ENCODE measurements at places on chromosomes 7 and 10.
A peak's percentile ranks its signal among the peaks of the same experiment; 100 is the strongest.

- no peak for DNase-seq
Measured at GRCh38 chr10:12960941-12961340, 40.6 kb downstream of the CCDC3 start.

DNA sequence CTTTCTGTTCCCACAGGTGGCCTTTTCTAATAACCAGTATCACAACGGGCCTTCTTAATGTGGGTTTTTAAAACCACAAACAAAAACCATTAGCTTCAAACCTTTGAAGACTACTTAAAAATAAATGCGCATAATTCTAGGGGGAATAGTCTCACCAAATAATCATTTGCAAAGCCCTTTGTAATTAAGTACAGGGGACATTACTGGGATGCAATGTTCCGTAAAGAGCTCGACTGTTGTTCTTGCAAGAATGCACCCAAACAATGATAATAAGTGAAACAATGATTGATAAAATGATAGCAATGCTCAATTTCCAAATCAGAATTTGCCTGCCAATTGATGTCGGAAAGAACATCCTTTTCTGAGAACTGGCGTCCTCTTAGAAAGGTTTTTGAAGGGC lies 589.1 kb upstream of the ADARB2 start:
- no peak for DNase-seq

DNA sequence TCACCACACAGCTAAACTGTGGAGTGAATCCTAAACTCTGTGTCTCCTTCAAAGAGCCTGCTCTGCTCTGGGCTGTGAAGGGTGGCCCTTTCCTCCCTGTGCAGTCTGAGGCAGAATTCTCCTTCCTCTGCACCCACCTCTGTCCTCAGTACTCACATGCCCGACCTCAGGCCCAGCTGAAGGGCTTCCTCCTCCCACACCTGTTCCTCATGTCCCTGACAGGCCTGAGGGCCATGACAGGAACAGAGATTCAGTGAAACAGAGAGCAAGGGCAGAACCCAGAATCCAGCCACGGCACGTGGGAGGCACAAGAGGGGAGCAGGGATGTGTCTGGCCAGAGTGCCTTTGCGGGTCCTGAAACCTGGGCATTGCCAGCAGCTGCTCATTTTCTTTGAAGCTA lies 13.9 kb downstream of the CREB3L2 start:
- DNase-seq: no peak

- no peak for DNase-seq
Measured at GRCh38 chr7:118642396-118642795, 417.9 kb downstream of the ANKRD7 start.

GRCh38 chr7:123789817-123790216 lies 41.0 kb upstream of the WASL start:
- no peak for DNase-seq

DNA sequence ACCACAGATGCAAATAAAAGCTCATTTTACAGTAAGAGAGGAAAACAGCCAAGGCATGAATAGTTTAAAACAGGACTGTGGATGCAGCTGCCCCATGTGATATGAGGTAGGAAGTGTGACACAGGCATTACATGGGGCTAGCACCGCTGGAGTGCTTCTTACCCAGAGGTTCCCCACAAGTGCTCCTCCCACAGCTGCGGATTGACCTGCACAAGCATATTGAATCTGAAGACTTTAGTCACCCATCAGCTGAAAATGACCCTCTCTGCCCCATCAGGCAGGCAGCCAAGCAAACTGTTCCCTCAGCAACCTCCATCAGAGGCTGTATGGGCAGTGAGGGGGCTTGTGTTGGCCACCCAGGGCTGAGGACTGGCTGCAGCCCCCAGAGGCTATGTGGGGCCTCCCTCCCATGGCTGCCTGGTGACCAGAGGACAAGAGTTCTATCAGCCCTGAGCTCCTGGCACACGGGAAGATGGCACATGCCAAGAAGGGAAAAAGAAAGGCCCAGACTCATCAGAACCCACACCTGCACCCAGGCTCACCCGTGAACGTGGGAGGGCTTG lies 98.7 kb downstream of the TCERG1L start:
- no peak for DNase-seq

- no peak for DNase-seq
Measured at GRCh38 chr7:51262796-51263531, 53.6 kb downstream of the COBL start.

GRCh38 chr7:140245611-140246105 lies 68.9 kb upstream of the KDM7A start:
- DNase-seq: no peak

GRCh38 chr10:130043491-130043890 lies 67.1 kb downstream of the C10orf143 start:
- DNase-seq: no peak

DNA sequence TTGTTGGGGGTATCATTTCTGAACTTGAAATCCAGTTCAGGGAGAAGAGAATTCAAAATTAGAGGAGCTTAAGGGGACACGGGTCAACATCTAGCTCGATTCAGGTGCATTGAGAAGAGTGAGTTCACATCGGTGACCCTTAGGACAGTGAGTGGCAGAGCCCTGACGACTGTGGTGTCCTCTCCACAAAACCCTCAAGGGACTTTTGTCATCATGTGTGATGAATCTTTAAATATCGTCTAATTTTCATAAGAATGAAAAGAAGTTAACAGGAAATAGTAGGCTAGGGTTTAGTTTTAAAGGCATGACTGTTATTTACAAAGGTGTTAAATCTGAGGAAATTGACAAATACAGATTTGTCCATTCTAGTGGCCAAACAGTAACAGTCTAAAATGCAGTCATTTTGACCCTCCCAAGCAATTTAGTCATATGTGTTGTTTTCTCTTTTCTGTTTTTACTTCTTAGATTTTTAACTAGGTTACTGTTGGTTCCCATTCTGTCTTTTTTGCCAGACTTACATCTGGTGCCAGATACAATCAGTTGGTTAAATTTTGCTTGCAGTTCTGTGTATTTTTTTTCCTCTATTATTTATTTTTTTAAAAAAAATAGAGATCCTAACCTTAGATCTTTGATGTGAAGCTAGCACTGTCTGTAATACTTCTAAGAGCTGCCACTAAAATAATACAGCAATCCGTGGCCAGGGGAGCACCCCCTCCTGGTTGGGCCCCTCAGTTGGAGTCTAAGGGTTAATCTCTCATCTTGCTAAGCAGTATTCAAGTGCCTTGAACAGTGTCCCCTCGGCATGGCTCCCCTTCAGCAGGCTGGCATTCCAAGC lies 34.9 kb upstream of the SH2B2 start:
- no peak for DNase-seq

- no peak for DNase-seq
Measured at GRCh38 chr10:79003183-79004100, 65.3 kb upstream of the ZMIZ1 start.

DNA sequence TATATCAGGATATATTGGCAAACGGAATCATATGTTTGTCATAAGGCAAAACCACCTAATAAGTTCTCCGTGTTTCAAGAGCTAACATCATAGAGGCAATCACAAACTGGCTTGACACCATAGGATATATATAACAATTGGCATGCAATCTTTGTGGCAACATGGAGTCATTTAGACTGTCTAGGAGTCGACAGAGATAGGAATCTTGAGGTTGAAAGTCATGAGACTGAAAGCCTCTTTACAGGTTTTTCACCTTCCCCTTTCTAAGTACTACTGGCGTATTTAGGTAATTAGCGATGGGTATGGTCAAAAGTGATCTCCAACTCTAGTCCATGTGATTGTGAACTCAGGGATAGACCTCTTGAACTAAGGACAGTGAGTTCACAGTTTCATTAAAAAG lies 63.7 kb downstream of the THSD7A start:
- DNase-seq: no peak

GRCh38 chr10:43318976-43319960 lies 52.2 kb upstream of the FXYD4 start:
- no peak for DNase-seq

- no peak for DNase-seq
Measured at GRCh38 chr7:7732621-7733281, 14.3 kb upstream of the RPA3 start.

- DNase-seq: no peak
Measured at GRCh38 chr10:18886102-18886501, 162.5 kb upstream of the MALRD1 start.

DNA sequence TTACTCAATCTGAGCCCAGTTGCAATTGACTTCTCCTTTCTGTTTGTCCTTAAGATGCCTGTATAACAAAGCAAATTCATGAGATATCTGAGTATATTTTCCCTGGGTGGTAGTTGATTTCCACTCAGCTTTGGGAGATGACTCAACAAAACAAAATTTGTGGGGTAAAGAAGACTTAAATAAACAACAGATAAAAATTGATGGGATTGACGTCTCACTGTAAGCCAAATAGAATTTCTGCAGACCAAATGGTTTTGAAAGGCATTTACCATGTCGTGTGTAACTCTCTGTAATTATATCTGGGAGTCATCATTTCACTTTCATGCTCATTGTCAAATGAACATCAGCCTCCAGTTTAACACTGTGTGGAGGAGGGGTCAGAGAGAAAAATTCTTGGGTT lies 255.4 kb upstream of the MYO3A start:
- no peak for DNase-seq

DNA sequence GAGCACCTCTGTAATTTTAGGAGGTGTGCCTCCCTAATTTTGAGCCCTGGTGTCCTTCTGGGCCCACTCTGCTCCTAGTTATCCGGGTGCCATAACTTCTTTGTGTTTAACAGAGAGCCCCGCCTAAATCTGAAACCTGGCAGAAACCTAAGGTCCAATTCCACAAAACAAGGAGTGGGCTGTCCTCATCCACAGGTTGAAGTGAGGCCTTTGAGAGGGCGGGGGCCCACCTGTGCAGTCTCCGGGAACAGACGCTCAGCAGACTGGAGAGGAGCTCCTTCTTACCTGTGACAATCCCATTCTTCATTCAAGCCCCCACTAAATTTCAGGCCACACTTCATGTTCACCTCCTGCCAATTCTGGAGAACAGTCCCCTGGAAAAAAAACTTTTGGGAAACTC lies 10.9 kb downstream of the TMEM72 start:
- no peak for DNase-seq

GRCh38 chr7:11193888-11194287 lies 220.2 kb downstream of the PHF14 start:
- no peak for DNase-seq

GRCh38 chr10:132798876-132799275 lies 12.9 kb upstream of the NKX6-2 start:
- DNase-seq: no peak

DNA sequence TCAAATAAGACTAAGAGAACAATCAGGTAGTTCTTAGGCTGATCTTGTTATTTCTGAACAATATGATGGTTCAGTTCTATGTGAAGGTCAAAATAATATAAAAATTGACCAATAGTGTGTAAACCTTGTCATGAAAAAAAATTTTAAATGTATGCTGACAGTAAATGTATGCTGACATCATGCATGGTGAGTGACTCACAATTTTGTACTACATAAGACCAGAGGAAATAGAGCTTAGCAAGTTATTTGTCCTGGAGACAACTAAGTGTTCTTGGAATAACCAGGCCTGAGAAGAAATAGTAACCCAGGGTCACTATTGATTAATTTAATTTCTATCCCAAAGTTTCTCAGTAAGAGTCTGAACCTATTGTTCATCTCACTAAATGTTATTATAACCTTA lies 182.2 kb upstream of the PCDH15 start:
- DNase-seq: no peak

DNA sequence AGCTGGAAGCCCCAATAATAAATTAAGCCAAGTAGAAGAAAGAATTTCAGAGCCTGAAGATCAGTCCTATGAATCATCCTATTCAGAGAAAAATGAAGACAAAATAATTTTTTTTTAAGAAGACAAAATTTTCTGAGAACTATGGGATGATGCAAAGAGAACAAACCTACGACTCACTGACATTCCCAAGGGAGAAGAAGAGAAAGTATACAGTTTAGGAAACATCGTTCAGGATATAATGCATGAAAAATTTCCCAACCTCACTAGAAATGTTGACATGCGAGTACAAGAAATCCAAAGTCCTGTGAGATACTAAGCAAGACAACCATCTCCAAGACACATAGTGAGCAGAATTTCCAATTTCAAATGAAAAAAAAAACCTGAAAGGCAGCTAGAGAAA lies 150.5 kb downstream of the THSD7A start:
- no peak for DNase-seq

DNA sequence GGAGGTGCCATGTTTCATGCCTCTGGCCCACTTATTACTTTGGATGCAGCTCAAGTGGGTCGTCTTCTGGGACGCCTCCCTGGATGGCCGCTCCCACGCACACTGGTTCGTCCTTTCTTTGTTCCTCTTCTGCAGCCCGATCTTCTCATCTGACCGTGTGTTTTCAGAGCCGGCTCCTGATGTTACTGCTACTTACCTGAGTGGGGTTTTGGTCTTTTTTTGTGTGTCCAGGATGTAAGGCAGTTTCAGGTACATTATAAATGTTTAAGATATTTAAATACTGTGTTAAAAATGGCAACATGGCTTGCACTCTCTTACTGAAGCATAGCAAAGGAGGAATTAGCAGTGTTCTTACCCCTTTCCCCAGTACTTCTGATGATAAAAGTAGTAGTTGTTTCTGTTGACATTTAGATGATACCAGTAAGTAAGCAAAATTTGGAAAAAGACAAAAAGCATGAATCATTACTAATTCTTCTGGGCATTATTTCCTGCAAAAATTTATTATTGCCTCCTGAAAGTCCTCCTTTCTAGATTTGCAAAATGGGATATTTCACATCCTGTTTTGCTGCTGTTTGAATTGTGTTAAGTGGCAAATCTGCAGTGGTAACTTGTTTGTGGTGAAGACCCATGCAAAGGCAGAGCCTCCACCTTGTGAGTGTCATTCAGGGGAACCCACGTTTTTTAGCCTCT lies 59.4 kb downstream of the SHH start:
- no peak for DNase-seq

- DNase-seq: peak; percentile 18
Measured at GRCh38 chr7:44587843-44588711, 6.0 kb upstream of the TMED4 start.

DNA sequence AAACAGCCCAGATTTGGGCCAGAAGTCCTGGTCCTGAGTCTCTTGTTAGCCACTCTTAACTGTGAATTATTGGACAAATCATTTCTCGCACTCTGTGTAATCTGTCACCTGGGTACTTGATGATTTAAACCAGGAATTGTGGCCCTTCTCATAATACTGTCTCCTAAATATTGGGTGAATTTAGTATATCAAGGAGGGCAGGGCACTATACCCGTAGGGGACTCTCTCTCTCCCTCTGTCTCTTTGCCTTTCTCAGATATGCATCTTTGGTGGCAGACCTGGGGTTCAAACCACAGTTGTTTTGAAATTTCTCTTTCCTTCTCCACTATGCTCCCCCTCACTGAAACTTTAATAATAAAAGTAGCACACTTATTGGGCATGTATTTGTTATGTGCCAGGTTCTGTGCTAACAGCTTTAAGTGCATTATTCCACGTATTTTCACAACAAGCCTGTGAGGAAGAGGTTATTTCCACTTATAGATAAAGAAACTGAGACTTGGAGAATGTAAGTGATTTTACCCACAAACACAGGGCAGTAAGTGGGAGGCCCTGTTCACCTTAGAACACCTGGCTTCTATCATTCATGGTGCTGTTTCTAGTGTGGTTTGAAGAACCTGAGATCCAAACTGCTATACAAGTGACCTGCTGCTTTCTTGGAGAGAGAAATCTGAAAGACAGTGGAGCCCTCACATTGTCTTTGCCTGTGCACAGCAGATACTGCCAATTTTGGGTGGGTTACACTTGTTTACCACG lies 11.8 kb downstream of the FAS start:
- peak; percentile 74 for DNase-seq
